ENCODE measurements at places on chromosomes 12 and 14. TPM values are rescaled to one million over a fixed set of nuclear protein-coding genes. Genes with fewer than 3 reads are reported as not detected.
A peak's percentile ranks its signal among the peaks of the same experiment; 100 is the strongest.

- no peak for DNase-seq
- no peaks in the 10 kb centered on the region for H3K36me3 ChIP-seq
- no peak overlapping the region for H3K27ac ChIP-seq
- H3K27me3 ChIP-seq, result no peaks in the 10 kb centered on the region
Measured at GRCh38 chr12:3896356-3896755, 23.2 kb upstream of the PARP11 start.

DNA sequence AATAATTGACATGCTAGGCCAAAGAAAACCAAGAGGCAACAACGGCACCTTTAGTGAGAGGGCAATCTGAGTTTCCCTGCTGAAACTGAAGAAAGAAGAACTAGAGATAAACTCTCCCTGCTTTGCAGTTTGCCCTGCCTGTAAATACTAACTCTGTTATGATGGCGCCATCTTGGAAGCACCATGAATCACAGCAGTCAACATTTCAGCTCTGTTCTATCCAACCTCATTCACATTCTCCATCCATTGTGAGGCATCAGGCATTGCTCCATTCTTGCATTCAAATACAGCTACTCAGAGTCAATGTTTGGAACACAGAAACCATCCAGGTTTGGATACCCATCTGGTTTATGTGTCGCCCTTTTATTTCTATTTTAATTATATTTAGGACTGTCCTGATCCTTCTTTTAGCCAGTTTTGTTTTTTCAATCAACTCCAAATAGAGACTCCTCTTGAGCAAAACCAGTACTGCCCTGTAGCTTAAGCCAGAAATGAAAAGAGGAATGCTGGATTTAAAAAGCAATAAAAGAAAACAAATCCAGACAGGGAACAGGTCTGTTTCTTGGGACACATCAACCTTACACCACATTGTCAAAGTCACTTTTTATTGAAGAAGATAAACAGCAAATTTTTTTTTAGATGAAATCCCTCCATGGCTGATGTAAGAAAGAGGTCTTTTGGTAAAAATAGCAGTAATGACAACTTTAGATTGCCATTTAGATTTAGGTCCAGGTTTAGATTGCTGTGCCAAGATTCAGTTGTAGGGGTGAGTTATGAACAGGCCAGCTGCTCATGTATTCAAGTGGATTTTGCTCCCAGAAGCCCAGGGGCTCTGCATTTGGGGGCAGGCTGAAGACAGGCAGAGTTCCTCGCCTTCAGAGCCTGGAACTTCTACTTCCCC lies 33.3 kb upstream of the PPM1A start:
- no peak overlapping the region for H3K4me3 ChIP-seq
- no peaks in the 10 kb centered on the region for H3K36me3 ChIP-seq
- no peak for DNase-seq
- no peaks in the 10 kb centered on the region for H3K27me3 ChIP-seq
- H3K27ac ChIP-seq, result peak overlapping the region; percentile 70
- H3K4me1 ChIP-seq, result no peaks in the 10 kb centered on the region

DNA sequence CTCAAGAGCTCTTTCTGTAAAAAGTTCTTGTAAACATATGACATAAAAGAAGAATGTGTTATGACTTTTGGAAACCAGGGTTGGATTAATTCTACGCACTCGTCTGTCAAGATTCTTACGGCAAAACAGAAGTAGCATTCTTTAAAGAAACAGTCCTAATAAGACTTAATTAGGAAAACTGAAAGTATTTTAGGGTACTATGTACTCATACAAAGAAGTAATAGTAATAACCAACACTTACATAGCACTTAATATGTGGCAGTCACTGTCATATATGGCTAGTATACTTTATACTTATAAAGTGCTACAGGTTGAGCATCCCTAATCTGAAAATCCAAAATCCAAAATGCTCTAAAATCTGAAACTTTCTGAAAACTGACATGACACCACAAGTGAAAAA lies 72.9 kb upstream of the ST8SIA1 start:
- H3K36me3 ChIP-seq, result no peaks in the 10 kb centered on the region
- peaks cover 32% of the 10 kb centered on the region for H3K4me1 ChIP-seq
- no peaks in the 10 kb centered on the region for H3K27me3 ChIP-seq
- H3K4me3 ChIP-seq, result no peak overlapping the region

SIX6 gene
- not detected for total RNA-seq

GLIPR1L2 gene
- total RNA-seq, result 1.1 TPM

Data from sigmoid colon (tissue), 7 donors.